ENCODE measurements at places on chromosomes 2 and 18. TPM values are rescaled to one million over a fixed set of nuclear protein-coding genes. Genes with fewer than 3 reads are reported as not detected.

Gene RBM44
- 0.09 TPM for total RNA-seq

Gene BAZ2B
- total RNA-seq: 8.5 TPM

Gene RTKN
- 25.4 TPM for total RNA-seq

Gene IRS1
- total RNA-seq: 14.9 TPM

Gene KCNG2
- total RNA-seq: not detected

Gene CYP27A1
- total RNA-seq: 0.18 TPM

Gene MSTN
- total RNA-seq: not detected

Gene SRD5A2
- 0.02 TPM for total RNA-seq

Gene NFU1
- total RNA-seq: 45.4 TPM

Gene SLC9A4
- not detected for total RNA-seq

Gene NPAS2
- total RNA-seq: 106 TPM

Gene ACVR1C
- total RNA-seq: 0.01 TPM

Gene GKN2
- total RNA-seq: 1.5 TPM

Gene MARCHF4
- 20.0 TPM for total RNA-seq

Gene TUBB8B
- total RNA-seq: not detected

Gene ASPRV1
- 0.20 TPM for total RNA-seq

Gene REG1A
- total RNA-seq: not detected

Gene ANKRD30BL
- not detected for total RNA-seq

Gene FANCL
- total RNA-seq: 23.5 TPM

Gene CYB5A
- total RNA-seq: 124 TPM

Gene LIMS4
- 0.56 TPM for total RNA-seq

Gene MDH1B
- total RNA-seq: 1.4 TPM

Gene IMPA2
- total RNA-seq: 92.6 TPM

Gene IL1R2
- 1.0 TPM for total RNA-seq

Gene MERTK
- 3.1 TPM for total RNA-seq

Gene PLB1
- 2.6 TPM for total RNA-seq

Gene CHST10
- total RNA-seq: 16.3 TPM

Gene GLB1L
- 7.1 TPM for total RNA-seq

Gene COLEC12
- total RNA-seq: 0.03 TPM

Gene KLHL41
- total RNA-seq: 0.15 TPM

Gene FABP1
- total RNA-seq: not detected

Gene PPP1CB
- total RNA-seq: 193 TPM

Gene LNPK
- total RNA-seq: 18.2 TPM

Gene NEUROD1
- total RNA-seq: not detected

Gene FOXD4L1
- 0.09 TPM for total RNA-seq

Gene ARHGEF4
- total RNA-seq: 7.8 TPM

Gene RGPD8
- 4.4 TPM for total RNA-seq

Gene IL18R1
- total RNA-seq: 1.2 TPM

Gene ADGRF3
- total RNA-seq: 0.11 TPM

Gene G6PC2
- total RNA-seq: not detected

Gene CTNNA2
- 0.33 TPM for total RNA-seq

Gene DPYSL5
- 3.7 TPM for total RNA-seq

Gene POU3F3
- total RNA-seq: 0.02 TPM

Gene MROH2A
- 0.22 TPM for total RNA-seq

Gene ADAM23
- 9.9 TPM for total RNA-seq

Gene SERPINB13
- not detected for total RNA-seq

Gene COL6A3
- total RNA-seq: 0.29 TPM

Gene FOXI3
- total RNA-seq: 0.03 TPM

Gene CD226
- total RNA-seq: 0.15 TPM

Gene SOWAHC
- 9.2 TPM for total RNA-seq

Gene GPR75
- total RNA-seq: 1.1 TPM

Gene CPLX4
- total RNA-seq: not detected

Gene MATN3
- 15.5 TPM for total RNA-seq

Gene PSMA8
- not detected for total RNA-seq

Gene TMEFF2
- 0.20 TPM for total RNA-seq

Gene GALNT5
- 2.4 TPM for total RNA-seq

Gene ALK
- not detected for total RNA-seq

Gene SALL3
- total RNA-seq: not detected

Gene PAIP2B
- 0.33 TPM for total RNA-seq

Data from A549 treated with dexamethasone at 1 μM for 4 hours (cell line).